SJSA1 (cell line): ENCODE measurements at places on chromosomes 3 and 15. TPM values are rescaled to one million over a fixed set of nuclear protein-coding genes. Genes with fewer than 3 reads are reported as not detected.

GRCh38 chr15:60546744-60547143 lies 67.8 kb upstream of the ICE2 start:
- no peak overlapping the region for H3K27ac ChIP-seq
- no peaks in the 10 kb centered on the region for H3K27me3 ChIP-seq
- H3K4me3 ChIP-seq, result no peak overlapping the region
- H3K4me1 ChIP-seq, result no peaks in the 10 kb centered on the region
- DNase-seq, result no peak
- H3K36me3 ChIP-seq, result no peaks in the 10 kb centered on the region

The TMEM207 gene
- not detected in 2 replicates for total RNA-seq

DNA sequence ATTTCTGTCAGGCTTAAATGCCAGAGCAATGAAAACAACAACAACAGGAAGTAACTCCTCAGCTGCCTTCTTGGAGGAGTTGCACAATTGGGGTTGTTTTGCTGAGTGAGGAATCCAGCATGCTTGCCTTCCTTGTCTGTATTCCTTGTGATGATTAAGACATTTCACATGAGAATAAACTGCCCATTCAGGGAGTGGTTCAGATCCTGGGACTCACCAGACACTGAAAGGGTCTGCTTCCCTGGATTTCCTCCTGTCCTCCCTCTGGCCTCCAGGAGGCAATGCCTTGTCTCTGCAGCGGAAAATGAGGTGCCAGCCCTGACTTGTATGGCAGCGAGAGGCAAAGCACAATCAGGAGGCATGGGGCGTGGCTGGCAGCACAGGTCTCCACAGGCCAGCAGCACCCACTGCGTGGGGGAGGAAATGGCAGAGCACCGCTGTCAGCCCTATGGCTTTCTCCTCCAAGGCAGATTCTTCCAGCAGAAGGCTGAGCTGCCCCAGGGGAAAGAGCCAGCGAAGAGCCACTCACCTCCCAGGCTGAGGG lies 41.5 kb downstream of the RBP2 start:
- H3K27ac ChIP-seq, result no peak overlapping the region
- DNase-seq, result no peak
- H3K27me3 ChIP-seq, result no peaks in the 10 kb centered on the region

DNA sequence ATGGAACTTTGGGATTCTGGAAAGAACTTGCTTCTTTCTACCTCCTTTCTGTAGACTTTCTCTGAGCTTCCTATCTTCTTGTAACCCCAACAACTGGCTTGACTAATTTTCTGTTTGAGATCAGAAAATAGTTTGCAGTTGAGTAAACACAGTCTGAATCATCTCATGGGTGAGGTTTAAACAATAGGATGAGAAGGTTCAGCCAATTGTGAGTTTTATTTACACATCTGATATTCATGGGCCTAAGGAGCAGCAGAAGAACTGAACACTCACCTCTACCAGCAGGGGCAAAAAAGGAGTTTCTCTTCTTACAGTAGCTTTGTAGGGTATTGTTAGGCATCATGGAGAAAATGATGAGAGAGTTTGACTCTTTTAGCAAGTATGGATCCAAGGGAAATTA lies 54.2 kb downstream of the DTWD1 start:
- H3K27ac ChIP-seq, result peak overlapping the region; percentile 52
- H3K4me3 ChIP-seq, result no peak overlapping the region
- H3K4me1 ChIP-seq, result peaks cover 23% of the 10 kb centered on the region
- peak; percentile 77 for DNase-seq
- no peaks in the 10 kb centered on the region for H3K36me3 ChIP-seq

GRCh38 chr15:40756938-40757337 lies 1.9 kb upstream of the RMDN3 start:
- H3K36me3 ChIP-seq, result peaks cover 14% of the 10 kb centered on the region
- DNase-seq, result no peak
- no peaks in the 10 kb centered on the region for H3K27me3 ChIP-seq
- H3K27ac ChIP-seq, result no peak overlapping the region
- no peak overlapping the region for H3K4me3 ChIP-seq
- H3K4me1 ChIP-seq, result peaks cover 8% of the 10 kb centered on the region

DNA sequence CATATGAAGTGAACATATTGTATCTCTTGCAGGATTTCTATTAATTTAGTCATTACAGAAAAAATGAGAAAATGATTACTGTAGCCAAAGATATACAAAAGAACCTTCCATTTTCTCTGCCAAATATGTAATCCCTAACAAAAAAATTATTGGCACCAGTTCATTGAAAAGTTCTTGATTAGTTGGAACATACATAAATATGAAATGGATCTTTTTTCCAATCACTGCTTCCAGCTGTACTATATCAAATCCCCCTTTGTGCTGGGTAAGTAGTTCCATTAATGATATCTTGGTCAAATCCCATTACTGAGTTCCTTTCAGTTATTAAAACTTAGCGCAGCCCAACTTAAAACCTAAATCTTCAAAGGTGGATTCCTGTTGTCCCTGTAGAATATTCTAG lies 263.8 kb downstream of the SLC9A9 start:
- no peak for DNase-seq
- no peaks in the 10 kb centered on the region for H3K36me3 ChIP-seq
- H3K4me1 ChIP-seq, result no peaks in the 10 kb centered on the region
- no peak overlapping the region for H3K27ac ChIP-seq
- H3K27me3 ChIP-seq, result no peaks in the 10 kb centered on the region

The LIPC gene
- 1.1 and 2.2 TPM in 2 replicates for total RNA-seq

The BNC1 gene
- total RNA-seq, result 10.5 and 12.1 TPM in 2 replicates
